H9 (cell line): ENCODE measurements at places on chromosomes 13 and 19. TPM values are rescaled to one million over a fixed set of nuclear protein-coding genes. Genes with fewer than 3 reads are reported as not detected.

The KLHL1 gene
- total RNA-seq: not detected in 2 replicates

GRCh38 chr13:23288995-23289394, 108.2 kb downstream of the SGCG start:
- DNase-seq: no peak

DNA sequence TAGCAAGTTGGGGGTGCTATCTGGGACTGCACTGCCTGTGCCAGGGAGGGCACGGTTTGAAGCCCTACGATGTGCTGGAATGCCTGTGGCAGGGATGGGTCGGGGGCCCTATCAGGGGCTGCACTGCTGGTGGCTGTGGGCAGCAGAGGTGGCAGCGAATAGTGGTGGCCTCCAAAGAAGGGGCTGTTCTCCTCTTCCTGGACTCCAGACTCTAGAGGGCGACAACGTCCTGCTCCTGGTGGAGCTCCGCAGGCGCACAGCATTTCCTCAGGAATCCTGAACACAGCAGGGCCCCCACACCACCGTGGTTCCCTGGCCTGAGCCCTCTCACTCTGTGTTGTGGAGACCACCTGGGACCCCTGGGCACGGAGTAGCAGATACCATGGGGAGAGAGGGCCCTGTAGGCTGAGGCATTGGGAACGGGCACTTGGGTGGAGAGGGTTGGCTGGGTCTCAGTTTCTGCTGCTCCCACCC, 145.6 kb downstream of the TNFRSF19 start:
- peak; percentile 75 for DNase-seq

GRCh38 chr19:7294558-7295212, 471 bp upstream of the INSR start:
- DNase-seq: peak; percentile 43

DNA sequence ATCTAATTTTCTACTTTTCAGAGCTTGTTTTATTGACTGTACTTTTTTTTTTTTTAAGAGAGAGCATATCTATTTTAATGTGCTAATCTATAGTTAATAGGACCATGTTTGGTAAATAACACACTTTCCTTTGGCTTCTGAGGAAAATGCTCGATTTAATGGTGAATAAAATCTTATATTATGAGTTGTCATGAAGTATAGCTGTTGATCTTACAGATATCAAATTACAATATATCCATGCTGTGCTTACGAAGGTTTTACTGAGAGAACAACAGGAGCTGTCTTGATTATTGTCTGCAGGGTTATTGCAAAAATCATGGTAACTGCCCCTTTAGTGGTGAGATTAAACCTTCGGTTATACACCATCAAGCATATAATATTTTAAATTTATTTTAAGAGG, 29.6 kb downstream of the URI1 start:
- DNase-seq: no peak

The PDX1 gene
- not detected in 2 replicates for total RNA-seq

GRCh38 chr13:99434258-99434788, 66.9 kb upstream of the TM9SF2 start:
- peak; percentile 70 for DNase-seq

The CDX2 gene
- not detected in 2 replicates for total RNA-seq
